Memory B cell (primary cell): ENCODE measurements at places on chromosomes 12 and 14.

DNA sequence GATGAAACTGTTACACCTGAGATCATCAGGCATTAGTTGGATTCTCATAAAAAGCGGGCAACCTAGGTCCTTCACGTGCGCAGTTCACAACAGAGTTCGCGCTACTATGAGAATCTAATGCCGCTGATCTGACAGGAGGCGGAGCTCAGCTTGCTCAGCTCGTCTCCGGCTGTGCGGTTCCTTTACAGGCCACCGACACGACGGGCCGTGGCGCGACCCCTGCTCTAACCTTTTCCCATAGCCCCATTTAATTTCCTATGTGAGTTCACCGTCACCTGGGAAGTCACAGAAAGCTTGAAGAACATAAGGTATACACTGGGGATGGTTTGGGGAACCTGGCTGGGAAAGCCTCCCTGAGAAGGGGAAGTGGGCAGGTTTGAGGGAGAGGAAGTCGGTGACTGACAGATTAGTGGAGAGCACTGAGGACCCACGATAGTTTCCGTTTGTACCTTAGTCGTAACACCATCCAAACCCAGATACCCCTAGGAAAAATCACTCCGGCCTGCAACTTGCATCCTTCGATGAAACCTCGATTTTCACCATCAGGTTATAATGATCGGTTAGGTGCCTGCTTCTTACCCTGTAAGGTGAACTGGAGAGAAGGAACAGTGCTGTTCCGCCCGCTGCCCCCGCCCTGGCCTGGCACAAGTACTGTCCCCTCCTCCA, 2.8 kb upstream of the AAAS start:
- peak; percentile 40 for DNase-seq

DNA sequence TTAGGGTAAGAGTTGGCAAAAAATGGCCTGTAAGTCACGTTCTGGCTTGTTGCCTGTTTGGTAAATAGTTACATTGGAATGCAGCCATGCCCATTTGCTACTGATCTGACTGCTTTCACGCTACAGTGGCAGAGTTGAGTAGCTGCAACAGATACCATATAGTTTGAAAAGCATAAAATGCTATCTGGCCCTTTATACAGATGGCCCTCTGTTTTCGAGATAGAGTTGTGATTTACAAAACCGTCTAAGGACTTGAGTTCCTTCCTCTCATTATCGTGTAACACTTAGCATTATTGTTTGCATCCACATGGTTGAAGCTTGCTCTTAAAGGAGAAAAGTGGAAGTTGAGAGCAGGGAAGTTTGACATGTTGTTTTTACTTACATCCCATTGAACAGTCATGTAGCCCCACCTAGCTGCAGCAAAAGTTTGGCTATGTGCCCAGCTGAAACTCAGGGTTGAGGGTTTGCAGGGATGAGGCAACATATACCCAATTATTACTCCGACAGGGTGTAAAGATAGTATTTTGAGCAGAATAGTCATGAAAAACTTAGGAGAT, 11.3 kb upstream of the SCFD1 start:
- no peak for DNase-seq

DNA sequence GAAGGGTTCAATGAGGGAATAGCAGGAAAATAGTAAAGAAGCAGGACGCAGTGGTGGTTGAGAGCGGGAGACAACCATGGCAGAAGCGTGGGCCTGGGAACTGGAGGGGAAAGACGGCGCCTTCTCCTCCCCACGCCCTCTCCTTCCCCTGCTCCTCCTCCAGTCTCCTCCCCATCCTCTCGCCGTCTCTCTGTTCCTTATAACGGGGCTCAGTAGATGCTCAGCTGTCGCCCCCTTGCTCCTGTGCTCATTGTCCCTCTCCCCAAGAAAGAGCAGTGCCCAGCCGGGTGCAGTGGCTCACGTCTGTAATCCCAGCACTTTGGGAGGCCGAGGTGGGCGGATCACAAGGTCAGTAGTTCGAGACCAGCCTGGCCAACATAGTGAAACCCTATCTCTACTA, 142.0 kb downstream of the BCL11B start:
- DNase-seq: no peak

GRCh38 chr12:38905480-38906351, at the start of gene CPNE8:
Gene CPNE8 (minus strand): TSS chr12:38905591. CDS start chr12:38905534, 57 bp downstream.
- DNase-seq: peak; percentile 11

DNA sequence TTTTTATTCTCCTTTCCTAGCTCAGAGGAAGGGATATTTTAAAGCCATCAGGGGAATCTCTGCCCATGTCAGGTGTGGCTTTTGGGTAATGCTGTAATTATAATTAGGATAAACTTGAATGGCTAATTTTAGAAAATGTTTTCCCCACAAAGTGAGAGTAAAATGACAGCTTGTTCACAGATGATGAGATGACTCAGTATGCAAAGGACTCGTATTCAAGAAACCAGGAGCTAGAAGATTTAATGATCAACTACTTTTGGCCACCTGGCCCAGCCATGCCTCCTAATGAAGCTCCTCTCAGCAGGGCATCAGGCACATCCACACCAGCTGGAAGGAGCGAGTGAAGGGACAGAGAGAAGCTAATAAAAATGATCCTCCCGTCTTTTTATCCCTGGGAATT, 29.0 kb upstream of the PLEKHG7 start:
- DNase-seq: no peak

- peak; percentile 53 for DNase-seq
These were observed 12.9 kb upstream of the MCRS1 start for GRCh38 chr12:49580572-49581535.

DNA sequence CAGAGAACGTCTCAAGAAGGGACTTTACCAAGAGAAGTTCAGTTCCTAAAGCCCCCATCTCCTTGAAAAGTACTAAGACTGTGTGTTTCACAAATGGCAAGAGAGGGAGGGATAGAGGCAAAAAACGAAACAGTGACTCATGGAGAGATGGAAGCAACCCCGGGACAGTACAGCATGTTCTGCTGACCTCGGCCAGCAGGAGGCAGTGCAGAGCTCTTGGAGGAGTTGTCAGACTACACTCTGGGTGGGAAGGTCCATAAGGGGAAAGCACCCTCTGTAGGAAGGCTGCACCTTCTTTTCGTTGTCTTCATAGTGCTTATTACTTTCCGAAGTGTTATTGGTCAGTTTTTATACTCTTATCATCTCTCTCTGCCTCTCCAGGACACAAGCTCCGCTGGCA, 525.2 kb upstream of the CCDC196 start:
- peak; percentile 57 for DNase-seq

DNA sequence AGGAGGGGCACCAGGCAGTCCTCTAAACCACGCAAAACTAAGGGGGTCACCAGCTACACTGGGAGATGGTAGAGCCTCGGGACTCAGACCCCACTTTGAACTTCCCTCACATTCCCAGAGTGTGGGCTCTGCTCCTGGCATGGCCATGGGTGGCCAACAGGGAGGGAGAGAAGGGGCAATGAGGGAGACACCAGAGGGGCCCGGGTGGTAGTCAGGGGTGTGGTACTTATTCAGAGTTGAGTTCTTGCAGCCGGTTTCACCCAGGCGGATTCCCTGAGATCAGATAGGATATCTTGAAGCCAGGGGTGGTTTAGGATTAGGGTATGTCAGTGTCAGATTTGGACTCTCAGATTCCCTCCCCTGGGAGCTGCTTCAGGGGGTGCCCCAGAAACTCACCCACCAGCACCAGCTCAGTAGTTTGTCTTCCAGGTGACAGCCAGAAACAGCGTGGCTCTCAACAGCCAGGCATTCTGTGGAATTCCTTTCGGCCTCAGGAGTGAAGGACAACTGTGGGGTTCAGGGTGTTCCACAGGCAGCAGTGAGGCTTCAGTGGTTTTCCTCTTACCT, 56.0 kb downstream of the ELK3 start:
- no peak for DNase-seq
